ENCODE measurements at places on chromosomes 5 and 9. TPM values are rescaled to one million over a fixed set of nuclear protein-coding genes. Genes with fewer than 3 reads are reported as not detected.

CHSY3 gene
- polyA plus RNA-seq, result 0.44 TPM

ECSCR gene
- 2.5 TPM for polyA plus RNA-seq

DTWD2 gene
- polyA plus RNA-seq, result 4.4 TPM

CNTNAP3 gene
- 2.6 TPM for polyA plus RNA-seq

KLHL3 gene
- polyA plus RNA-seq, result 4.9 TPM

TAS2R1 gene
- polyA plus RNA-seq, result 0.19 TPM

ALDOB gene
- not detected for polyA plus RNA-seq

FANCG gene
- 53.8 TPM for polyA plus RNA-seq

SMIM33 gene
- not detected for polyA plus RNA-seq

DRD1 gene
- 0.11 TPM for polyA plus RNA-seq

TRPM6 gene
- 0.40 TPM for polyA plus RNA-seq

WDR38 gene
- polyA plus RNA-seq, result not detected

SNAPC4 gene
- polyA plus RNA-seq, result 10.2 TPM

C9orf153 gene
- polyA plus RNA-seq, result 0.24 TPM

CDH9 gene
- polyA plus RNA-seq, result 0.26 TPM

PCDHB11 gene
- polyA plus RNA-seq, result 0.33 TPM

PDCD1LG2 gene
- not detected for polyA plus RNA-seq

N4BP3 gene
- polyA plus RNA-seq, result 10.9 TPM

ENTPD2 gene
- polyA plus RNA-seq, result 1.8 TPM

COL5A1 gene
- polyA plus RNA-seq, result 3.3 TPM

PITX1 gene
- polyA plus RNA-seq, result not detected

IL9 gene
- polyA plus RNA-seq, result not detected

SPINK9 gene
- polyA plus RNA-seq, result not detected

RAB3C gene
- 30.6 TPM for polyA plus RNA-seq

NUTM2F gene
- not detected for polyA plus RNA-seq

SLC36A2 gene
- polyA plus RNA-seq, result not detected

HMMR gene
- polyA plus RNA-seq, result 120 TPM

AGXT2 gene
- polyA plus RNA-seq, result not detected

All from GM23338 (cell line).